ENCODE measurements at places on chromosomes 13 and 19.

DNA sequence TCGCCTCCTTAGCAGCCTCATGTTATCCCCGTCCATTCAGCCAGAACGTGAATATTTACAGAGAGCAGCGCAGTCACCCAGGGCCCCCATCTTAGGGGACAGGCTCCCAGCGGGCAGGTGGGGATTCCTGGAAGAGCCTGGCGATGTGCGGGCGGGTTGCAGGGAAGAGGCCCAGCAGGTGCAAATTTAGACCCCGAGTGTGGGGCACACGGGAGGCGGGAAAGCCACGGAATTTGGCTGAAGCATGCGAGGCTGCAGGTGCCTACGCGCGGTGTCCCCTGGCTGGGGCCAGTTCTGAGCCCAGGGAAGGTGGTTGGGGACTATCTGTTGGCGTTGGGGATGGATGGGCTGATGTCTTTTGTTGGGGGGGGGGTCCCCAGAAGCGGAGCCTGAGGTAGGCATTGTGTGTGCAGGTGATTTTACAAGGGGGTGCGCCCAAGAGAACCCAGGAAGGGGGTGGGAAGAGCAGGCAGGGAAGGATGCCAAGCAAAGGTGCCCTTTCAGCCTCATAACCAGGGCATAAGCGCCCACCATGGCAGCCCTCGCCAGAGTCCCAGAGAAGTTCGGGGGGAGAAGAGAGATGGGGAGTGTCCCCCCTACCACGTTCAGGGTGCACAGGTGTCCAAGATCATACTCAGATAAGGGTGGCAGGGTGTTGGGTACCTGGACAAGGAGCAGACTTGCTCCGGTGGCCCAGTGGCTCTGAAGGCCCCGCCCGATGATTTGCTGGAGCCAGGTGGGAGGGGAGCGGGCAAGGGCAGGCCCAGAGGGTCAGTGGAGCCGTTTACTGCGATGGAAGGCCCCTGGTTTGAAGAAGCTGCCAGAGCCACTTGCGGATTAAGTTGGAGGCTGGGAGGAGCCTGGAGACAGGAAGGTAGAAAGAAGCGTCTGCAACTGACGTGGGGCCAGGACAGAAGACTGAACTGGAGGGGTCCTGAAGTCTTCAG, 1.2 kb downstream of the TPGS1 start:
- DNase-seq = no peak

GRCh38 chr13:20713751-20714150, 10.3 kb downstream of the IL17D start:
- no peak for DNase-seq

DNA sequence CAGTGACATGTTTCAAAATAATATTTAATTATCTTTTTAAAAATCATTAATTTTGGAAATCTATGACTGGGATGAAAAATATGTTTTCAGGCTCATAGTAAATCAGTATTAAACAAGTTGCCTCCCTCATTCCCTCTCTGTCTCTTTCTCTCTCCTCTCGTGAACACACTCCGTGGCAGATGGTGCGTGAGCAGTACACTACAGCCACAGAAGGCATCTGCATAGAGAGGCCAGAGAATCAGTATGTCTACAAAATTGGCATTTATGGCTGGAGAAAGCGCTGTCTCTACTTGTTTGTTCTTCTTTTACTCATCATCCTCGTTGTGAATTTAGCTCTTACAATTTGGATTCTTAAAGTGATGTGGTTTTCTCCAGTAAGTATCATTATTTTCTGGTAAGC, 22.7 kb downstream of the SGCG start:
- DNase-seq = no peak

- DNase-seq = peak; percentile 15
Observed at GRCh38 chr13:36787181-36787580, 31.8 kb upstream of the RFXAP start.

DNA sequence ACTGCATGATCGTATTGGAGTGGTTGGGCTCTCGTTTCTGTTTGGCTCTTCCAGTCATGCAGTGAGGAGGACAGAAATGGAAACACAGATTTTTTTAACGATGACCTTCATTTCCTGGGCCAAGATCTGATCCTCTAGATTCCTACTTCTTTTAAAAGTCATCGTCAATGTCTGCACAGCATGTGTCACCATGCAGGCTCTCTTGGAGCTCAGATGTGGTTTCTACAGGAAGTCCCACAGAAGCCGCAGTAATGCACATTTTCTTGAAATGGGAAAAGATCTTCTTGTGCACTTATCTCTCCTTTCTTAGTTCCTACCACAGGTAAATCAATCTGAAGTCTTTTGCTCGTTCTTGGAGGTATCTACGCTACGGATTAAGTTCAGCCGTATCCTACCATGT, 626.9 kb downstream of the EFNB2 start:
- no peak for DNase-seq

DNA sequence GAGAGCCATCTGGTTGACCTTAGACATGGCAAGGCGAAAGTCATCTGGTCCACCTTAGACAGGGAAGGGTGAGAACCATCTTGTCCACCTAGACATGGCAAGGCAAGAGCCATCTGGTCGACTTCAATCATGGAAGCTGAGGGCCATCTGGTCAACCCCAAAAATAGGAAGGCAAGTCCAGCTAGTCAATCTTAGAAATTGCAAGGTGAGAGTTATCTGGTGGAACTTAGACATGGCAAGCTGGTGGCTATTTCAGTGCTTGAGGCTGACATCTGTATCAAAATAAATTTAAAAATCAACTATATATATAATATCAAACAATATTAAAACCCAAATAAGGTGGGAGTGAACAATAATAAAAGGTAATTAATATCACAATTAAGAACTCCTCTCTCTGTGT, 83.9 kb downstream of the ZNF726 start:
- DNase-seq = no peak

DNA sequence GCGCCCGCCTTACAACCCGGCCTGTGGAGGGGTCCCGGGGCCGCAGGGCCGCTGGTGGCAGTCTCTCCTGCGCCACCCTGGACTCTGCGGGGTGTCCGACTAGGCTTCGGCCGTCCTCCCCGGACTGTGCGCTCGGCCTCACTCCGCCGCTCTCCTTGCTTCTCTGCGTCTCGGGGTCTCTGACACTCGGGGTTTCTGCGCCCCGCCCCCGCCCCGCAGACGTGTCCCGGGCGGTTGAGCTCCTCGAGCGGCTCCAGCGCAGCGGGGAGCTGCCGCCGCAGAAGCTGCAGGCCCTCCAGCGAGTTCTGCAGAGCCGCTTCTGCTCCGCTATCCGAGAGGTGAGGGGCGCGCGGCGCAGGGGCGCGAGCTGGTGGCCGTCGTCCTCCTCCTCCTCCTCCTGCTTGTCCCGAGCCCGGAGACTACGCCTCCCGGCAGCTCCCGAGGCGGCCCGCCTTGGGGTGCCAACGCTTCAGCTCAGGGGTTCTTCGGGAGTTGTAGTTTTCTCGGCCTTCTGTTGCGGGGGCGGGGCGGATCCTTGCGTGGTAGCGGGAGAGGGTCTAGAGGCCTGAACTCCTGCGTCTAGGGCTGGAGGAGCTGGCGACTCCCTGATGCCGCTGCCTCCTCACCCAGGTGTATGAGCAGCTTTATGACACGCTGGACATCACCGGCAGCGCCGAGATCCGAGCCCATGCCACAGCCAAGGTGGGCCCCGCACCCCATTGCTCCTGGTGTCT, 627 bp downstream of the LIN7B start:
- peak; percentile 76 for DNase-seq

DNA sequence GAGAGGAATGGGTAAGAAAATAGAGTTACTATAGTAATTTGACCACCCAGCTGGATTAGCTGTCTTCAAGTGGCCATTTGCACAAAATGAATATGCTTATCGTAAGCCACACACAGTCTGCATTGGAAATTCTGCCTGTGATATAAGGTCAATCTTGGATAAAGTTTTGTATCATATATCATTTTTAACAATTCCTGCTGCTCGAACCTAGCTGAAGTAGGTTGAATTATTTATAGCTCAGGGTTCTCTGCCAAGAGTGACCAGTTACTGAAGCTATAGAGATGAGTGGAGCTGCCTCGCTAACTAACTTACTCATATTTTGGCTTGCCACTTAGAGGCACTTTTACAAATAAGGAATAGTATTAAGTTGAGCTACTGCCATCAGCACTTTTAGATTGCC, 220.9 kb downstream of the RGCC start:
- DNase-seq = no peak

DNA sequence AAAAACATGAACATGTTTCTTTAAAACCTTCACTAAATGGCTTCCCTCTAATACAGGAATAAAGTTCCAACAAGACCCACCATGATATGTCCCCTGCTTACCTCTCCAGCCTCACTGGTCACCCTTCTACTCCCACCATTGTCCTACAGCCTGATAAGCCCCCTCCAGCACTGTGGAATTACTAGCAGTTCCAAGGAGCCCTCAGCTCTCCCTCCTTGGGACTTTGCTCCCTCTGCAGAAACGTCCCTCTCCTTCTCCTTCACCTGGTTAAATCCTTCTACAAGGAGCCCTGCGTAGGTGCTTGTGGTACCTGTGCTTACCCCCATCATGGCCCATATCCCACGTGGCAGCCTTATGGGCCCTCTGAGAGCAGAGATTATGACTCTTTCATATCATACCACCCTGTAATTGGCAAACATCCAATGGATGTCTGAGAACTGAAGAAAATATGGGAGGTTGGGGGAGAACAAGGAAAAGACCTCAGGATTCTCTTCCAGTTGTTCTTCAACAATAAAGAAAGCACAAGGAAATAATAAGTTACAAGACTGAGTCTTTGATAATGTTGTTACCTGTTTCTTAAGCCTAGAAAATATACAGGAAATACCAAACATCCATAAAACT, 26.1 kb upstream of the DOCK9 start:
- no peak for DNase-seq

DNA sequence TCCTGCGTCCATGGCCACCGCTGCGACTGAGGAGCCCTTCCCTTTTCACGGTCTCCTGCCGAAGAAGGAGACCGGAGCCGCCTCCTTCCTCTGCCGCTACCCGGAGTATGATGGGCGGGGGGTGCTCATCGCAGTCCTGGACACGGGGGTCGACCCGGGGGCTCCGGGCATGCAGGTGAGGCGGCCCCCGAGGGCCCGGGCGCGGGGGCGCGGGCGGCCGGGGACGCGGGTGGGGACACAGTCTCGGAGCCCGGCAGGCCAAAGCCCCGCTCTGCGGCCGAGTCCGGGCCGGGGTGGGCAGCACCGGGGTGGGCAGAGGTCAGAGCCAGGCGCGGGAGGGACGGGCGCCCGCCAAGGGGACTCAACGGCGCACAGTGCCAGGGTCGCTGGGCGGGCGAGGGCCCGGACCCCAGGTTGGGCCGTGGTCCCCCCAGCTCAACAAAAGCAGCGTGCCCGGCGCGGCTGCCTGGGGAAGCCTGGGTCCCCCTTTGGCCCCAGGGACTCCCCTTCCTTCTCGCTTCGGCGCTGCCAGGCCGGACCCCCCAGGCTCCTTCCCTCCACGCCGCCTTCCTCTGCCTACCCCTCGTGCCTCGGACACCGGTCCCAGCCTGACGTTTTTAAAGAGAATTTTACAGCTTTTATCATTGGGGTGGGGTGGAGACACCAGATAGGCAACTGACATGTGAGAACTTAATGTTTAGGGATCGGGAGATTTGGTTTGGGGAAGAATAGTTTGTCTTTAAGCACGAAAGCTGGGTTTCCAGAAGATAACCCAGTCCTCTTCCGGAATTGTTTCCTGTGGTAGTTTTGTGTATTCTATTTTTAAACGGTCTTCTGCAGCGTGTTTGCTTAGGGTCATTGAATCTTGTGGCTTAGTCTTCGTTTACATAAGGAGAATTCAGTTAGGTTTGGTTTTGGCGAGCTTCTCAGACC, 509 bp downstream of the TPP2 start:
- no peak for DNase-seq

- no peak for DNase-seq
Observed at GRCh38 chr19:16444269-16444600, 27.5 kb downstream of the EPS15L1 start.

DNA sequence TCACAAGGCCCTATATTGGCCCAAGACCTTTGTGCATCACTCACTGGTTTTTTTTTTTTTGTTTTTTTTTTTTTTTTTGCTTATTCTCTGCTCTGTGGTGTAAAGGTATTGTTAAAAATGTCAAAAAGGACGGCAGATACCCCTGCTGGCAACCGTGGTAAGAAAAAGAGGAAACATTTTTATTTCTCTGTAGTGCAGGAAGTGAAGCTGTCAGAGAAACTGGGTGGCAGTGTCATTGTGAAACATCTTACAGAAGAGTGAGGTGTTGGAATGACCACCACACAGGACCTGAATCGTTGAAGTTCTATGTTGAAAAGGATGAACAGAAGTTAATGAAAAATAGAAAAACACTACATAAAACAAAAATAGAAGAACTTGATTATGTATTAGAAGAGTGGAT, 346.4 kb downstream of the FGF9 start:
- DNase-seq = no peak

GRCh38 chr13:32829269-32829668, 187.0 kb upstream of the KL start:
- DNase-seq = no peak

GRCh38 chr19:13633109-13633508, 126.8 kb upstream of the CACNA1A start:
- no peak for DNase-seq

- DNase-seq = no peak
Observed at GRCh38 chr19:3606690-3607289, at the start of gene TBXA2R. Gene TBXA2R (minus strand): TSS chr19:3606875. CDS start chr19:3600634, 6,241 bp downstream.

DNA sequence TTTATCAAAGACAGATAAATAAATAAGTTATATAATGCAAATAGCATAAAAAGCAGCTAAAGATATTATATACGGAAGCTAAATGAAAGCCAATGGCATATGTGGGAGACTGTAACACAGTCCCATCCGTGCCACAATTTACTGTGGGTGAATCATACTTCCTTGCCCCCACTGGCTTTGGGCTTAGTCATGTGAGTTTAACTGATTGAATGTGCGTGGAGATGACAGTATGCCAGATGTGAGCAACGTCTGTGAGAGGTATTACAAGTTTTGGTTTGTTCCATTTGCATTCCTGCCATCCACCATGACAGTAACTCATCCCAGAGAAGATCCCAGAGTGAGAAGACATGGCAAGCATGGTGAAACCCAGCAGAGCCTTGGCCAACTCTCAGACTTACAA, 340.0 kb downstream of the SUCLA2 start:
- no peak for DNase-seq

GRCh38 chr13:48531416-48532255, 1.2 kb downstream of the RCBTB2 start:
- DNase-seq = no peak

DNA sequence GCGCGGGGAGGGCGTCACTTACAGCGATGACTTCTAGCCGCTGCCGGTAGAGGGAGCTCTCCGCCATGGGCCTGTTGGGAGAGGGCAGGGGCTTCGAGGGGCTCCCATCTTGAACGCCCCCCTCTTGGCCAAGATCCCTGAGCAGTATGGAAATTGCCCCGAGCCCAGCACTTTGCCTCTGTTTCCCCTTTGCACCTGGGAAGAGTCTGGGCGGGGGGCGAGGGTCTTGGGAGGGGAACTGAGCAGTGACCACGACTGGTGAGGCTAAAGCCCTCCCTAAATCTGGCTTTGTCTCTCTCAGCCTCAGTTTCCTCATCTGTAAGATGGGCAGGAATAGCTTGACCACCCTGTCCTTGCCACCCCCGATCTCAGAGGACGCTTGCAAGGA, 2.8 kb downstream of the PALM3 start:
- no peak for DNase-seq

Measured in SK-N-DZ (cell line).